ENCODE measurements at places on chromosomes 12 and 14.

- no peak for DNase-seq
These were observed 30.7 kb upstream of the BCL7A start for GRCh38 chr12:121990692-121991603.

GRCh38 chr12:131380220-131380964 is 330.5 kb upstream of the SFSWAP start:
- DNase-seq = no peak

DNA sequence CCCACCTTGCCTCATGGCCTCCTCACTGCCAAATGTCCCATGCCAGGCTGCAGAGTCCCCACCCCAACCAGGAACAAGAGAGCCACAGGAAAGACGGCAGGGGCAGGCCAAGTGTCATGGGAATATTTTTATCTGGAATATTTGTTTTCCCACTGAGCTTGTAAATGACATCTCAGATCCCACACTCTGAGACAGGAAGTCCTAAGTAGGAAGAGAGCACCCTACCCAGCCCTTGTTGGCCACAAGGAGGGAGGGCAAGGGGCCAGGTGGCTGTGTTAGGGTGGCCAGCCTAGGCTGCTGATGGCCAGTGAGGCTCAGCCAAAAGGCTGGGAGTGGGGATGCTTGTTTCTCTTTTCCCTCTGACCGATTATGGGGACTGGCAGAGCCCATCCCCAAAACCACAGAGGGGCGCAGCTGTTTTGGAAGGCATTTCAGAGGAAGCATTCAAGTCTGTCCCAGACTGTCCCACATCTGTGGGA is 7.7 kb upstream of the MEG3 start:
- no peak for DNase-seq

GRCh38 chr12:91704446-91704845 is 441.2 kb downstream of the BTG1 start:
- no peak for DNase-seq

- DNase-seq = no peak
These were observed 167.3 kb downstream of the DACT1 start for GRCh38 chr14:58805057-58805456.

- no peak for DNase-seq
These were observed 5.0 kb downstream of the TTC9 start for GRCh38 chr14:70646705-70647104.

DNA sequence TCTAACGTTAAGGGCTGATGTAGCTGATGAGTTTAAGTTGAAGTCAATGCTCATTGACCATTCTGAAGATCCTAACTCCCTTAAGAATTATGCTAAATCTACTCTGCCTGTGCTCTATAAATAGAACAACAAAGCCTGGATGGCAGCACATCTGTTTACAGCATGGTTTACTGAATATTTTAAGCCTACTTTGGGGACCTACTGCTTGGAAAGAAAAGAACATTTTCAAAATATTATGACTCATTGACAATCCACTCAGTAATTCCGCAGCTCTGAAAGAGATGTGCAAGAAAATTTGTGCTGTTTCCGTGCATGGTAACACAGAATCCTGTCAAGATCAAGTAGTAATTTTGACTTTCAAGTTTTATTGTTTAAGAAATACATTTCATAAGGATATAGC is 35.0 kb upstream of the NAV3 start:
- DNase-seq = no peak

All from KG1 (cell line).